ENCODE measurements at places on chromosomes 6 and 20. TPM values are rescaled to one million over a fixed set of nuclear protein-coding genes. Genes with fewer than 3 reads are reported as not detected.

GRCh38 chr20:64092258-64093012 is 8.2 kb upstream of the LKAAEAR1 start:
- H3K27me3 ChIP-seq, result no peaks in the 10 kb centered on the region
- no peak overlapping the region for H3K27ac ChIP-seq
- no peaks in the 10 kb centered on the region for H3K36me3 ChIP-seq
- no peaks in the 10 kb centered on the region for H3K4me1 ChIP-seq

- no peaks in the 10 kb centered on the region for H3K4me1 ChIP-seq
- H3K36me3 ChIP-seq, result no peaks in the 10 kb centered on the region
- H3K27ac ChIP-seq, result no peak overlapping the region
- H3K27me3 ChIP-seq, result no peaks in the 10 kb centered on the region
- no peak overlapping the region for H3K4me3 ChIP-seq
Measured at GRCh38 chr6:73131706-73132105, 93.6 kb downstream of the KHDC1L start.

GRCh38 chr20:50191065-50191543 is 474 bp downstream of the CEBPB start:
- peak overlapping the region; percentile 96 for H3K4me3 ChIP-seq
- peak; percentile 75 for DNase-seq
- no peaks in the 10 kb centered on the region for H3K36me3 ChIP-seq

- no peaks in the 10 kb centered on the region for H3K36me3 ChIP-seq
- no peak overlapping the region for H3K4me3 ChIP-seq
- DNase-seq, result no peak
- H3K4me1 ChIP-seq, result no peaks in the 10 kb centered on the region
- H3K27ac ChIP-seq, result no peak overlapping the region
Measured at GRCh38 chr6:56435754-56436153, 188.4 kb upstream of the COL21A1 start.

GRCh38 chr6:142075516-142076101 is 57.1 kb upstream of the GJE1 start:
- no peaks in the 10 kb centered on the region for H3K36me3 ChIP-seq
- H3K4me3 ChIP-seq, result no peak overlapping the region
- H3K27me3 ChIP-seq, result no peaks in the 10 kb centered on the region

- H3K36me3 ChIP-seq, result no peaks in the 10 kb centered on the region
- no peak for DNase-seq
- no peak overlapping the region for H3K27ac ChIP-seq
- no peaks in the 10 kb centered on the region for H3K27me3 ChIP-seq
- no peak overlapping the region for H3K4me3 ChIP-seq
Measured at GRCh38 chr6:73264446-73264845, 1.4 kb upstream of the KHDC1 start.

GRCh38 chr6:151070631-151071051 is 169.1 kb upstream of the AKAP12 start:
- no peaks in the 10 kb centered on the region for H3K36me3 ChIP-seq
- peak overlapping the region; percentile 49 for H3K27ac ChIP-seq
- H3K4me1 ChIP-seq, result peaks cover 21% of the 10 kb centered on the region
- H3K27me3 ChIP-seq, result no peaks in the 10 kb centered on the region

GRCh38 chr6:38724343-38724742 is 9.2 kb downstream of the DNAH8 start:
- H3K27me3 ChIP-seq, result no peaks in the 10 kb centered on the region
- no peaks in the 10 kb centered on the region for H3K36me3 ChIP-seq
- no peak for DNase-seq
- H3K4me3 ChIP-seq, result no peak overlapping the region

DNA sequence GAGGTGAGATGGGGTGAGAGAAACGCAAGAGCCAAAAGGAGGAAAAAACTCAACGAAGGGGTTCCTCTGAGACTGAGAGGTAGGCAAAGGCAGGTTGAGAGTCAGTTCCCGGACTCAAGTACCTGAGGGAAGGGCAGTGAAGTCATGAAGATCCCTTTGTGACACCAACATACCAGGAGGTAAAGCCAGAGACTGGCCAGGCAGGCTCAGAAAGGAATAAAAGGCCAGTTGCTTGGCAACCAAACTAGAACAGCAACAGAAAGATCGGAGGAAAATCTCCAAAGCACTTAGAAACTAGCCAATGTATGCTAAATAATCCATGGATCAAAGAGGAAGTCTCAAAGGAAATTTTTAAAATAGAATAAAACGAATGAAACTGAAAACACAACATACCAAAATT is 209.8 kb upstream of the PROKR2 start:
- H3K4me1 ChIP-seq, result peaks cover 14% of the 10 kb centered on the region
- no peak for DNase-seq
- no peaks in the 10 kb centered on the region for H3K36me3 ChIP-seq
- no peak overlapping the region for H3K4me3 ChIP-seq

The MOG gene
- polyA plus RNA-seq, result 3.1 TPM

The RIMS1 gene
- polyA plus RNA-seq, result not detected

The TSHZ2 gene
- 4.1 TPM for polyA plus RNA-seq

The PKIB gene
- not detected for polyA plus RNA-seq

Measured in heart right ventricle (tissue), 16 donors.